ENCODE measurements at places on chromosomes 12 and 14. TPM values are rescaled to one million over a fixed set of nuclear protein-coding genes. Genes with fewer than 3 reads are reported as not detected.
A peak's percentile ranks its signal among the peaks of the same experiment; 100 is the strongest.

GRCh38 chr12:49684310-49684854, 22.8 kb downstream of the FMNL3 start:
- no peak overlapping the region for H3K27ac ChIP-seq
- no peak for DNase-seq
- H3K27me3 ChIP-seq = no peaks in the 10 kb centered on the region
- no peak overlapping the region for H3K4me3 ChIP-seq
- no peaks in the 10 kb centered on the region for H3K36me3 ChIP-seq

- no peak for DNase-seq
- H3K4me1 ChIP-seq = no peaks in the 10 kb centered on the region
- no peaks in the 10 kb centered on the region for H3K27me3 ChIP-seq
- no peaks in the 10 kb centered on the region for H3K36me3 ChIP-seq
- H3K27ac ChIP-seq = no peak overlapping the region
These were observed 193.3 kb upstream of the C14orf180 start for GRCh38 chr14:104386151-104386841.

GRCh38 chr14:100911665-100912316, 8.3 kb upstream of the RTL1 start:
- H3K36me3 ChIP-seq = no peaks in the 10 kb centered on the region
- no peak overlapping the region for H3K4me3 ChIP-seq
- no peaks in the 10 kb centered on the region for H3K27me3 ChIP-seq
- no peaks in the 10 kb centered on the region for H3K4me1 ChIP-seq
- no peak for DNase-seq

DNA sequence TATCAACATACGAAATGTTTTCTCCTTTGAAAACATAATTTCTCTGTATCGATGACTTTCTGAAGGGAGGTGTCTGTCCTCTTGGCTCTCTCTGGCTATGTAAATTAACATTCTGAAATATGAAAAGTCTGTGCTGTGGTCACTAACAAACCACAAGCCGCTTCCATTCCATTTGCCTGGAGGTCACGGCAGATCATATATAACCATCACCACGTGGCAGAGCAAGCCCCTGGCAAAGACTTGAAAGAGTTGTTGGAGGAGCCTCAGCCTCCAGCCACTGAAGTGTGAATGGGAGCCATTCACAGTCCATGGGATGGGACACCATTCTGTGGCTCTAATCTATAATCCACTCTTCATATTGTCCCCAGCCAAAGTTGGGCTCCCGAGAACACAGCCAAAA, 39.6 kb downstream of the CDKL1 start:
- H3K27me3 ChIP-seq = no peaks in the 10 kb centered on the region
- no peaks in the 10 kb centered on the region for H3K4me1 ChIP-seq
- H3K4me3 ChIP-seq = no peak overlapping the region
- no peak overlapping the region for H3K27ac ChIP-seq
- no peak for DNase-seq

- H3K27ac ChIP-seq = no peak overlapping the region
- H3K36me3 ChIP-seq = no peaks in the 10 kb centered on the region
- no peaks in the 10 kb centered on the region for H3K4me1 ChIP-seq
- no peak overlapping the region for H3K4me3 ChIP-seq
- DNase-seq = no peak
- no peaks in the 10 kb centered on the region for H3K27me3 ChIP-seq
These were observed 166.3 kb downstream of the PHLDA1 start for GRCh38 chr12:75865315-75865714.

GRCh38 chr14:33510063-33510481, 440.8 kb downstream of the EGLN3 start:
- no peak overlapping the region for H3K27ac ChIP-seq
- no peak for DNase-seq
- no peak overlapping the region for H3K4me3 ChIP-seq
- no peaks in the 10 kb centered on the region for H3K36me3 ChIP-seq
- H3K27me3 ChIP-seq = no peaks in the 10 kb centered on the region

DNA sequence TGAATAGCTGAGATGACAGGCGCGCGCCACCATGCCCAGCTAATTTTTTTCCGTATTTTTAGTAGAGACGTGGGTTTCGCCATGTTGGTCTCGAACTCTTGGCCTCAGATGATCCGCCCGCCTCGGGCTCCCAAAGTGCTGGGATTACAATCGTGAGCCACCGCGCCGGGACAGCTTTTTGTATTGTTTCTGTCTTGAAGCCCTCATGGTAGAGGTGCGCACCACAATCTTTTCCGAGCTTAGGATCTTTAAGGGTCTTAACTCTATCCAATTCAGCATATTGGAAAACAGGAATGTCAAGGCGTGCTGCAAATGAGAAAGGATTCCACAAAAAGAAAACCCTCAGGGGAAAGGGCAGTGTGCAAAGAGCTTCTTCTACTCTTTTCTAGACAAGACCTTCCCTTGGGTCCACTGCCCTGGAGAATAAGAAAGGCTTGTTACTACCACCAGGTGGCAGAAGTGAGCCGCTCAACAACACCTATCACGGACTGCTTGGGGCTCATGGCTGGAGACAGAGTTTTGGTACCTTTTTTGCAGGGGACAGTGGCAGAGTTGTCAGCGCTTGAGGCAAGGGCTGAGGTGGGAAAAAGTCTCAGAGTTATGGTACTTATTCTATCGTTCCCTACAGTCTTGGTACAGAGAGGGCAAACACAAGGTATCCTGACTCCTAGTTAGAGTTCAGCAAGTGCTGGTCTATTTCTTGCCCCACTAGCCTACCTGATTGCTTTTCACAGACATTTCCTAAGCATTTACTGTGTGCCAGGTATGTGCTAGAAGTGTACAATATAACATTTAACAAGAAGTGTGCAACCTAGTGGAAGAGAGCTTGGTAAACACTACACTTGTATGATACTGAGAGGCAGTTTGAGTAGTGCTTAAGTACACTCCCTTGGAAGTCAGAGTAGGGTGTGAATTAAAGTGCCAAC, 16.4 kb upstream of the SP7 start:
- H3K4me1 ChIP-seq = no peaks in the 10 kb centered on the region
- no peak overlapping the region for H3K27ac ChIP-seq
- no peak overlapping the region for H3K4me3 ChIP-seq
- H3K27me3 ChIP-seq = no peaks in the 10 kb centered on the region

GRCh38 chr14:63438065-63438757, 105.0 kb downstream of the PPP2R5E start:
- DNase-seq = no peak
- H3K4me1 ChIP-seq = peaks cover under 1% of the 10 kb centered on the region
- peaks cover 3% of the 10 kb centered on the region for H3K36me3 ChIP-seq

GRCh38 chr12:127656266-127656665, 610.7 kb upstream of the TMEM132C start:
- no peaks in the 10 kb centered on the region for H3K36me3 ChIP-seq
- no peaks in the 10 kb centered on the region for H3K4me1 ChIP-seq
- DNase-seq = no peak

DNA sequence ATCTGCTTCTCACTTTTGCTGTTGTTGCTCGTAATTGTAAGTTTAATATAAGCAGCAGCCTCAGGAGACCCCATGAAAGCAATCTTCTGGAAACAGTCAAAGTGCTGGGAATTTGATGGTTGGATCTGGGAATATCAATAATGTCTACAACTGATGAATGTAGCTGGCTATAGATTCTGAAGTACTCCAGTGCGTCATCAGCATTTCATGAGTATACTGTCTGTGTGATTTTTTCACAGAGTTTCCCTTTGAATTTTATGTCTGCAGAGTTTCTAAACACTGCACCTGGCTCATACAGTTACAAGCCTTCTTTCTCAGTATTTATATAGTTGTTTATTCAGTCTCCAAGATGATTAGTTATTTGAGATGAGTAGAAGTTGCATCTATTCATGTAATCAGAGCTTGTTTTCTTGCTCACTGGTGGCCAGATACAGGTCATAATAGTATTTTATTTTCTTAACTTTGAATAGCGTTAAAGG, 222.3 kb downstream of the RAD51B start:
- DNase-seq = no peak
- no peak overlapping the region for H3K27ac ChIP-seq
- H3K36me3 ChIP-seq = no peaks in the 10 kb centered on the region
- peaks cover 22% of the 10 kb centered on the region for H3K4me1 ChIP-seq
- H3K27me3 ChIP-seq = no peaks in the 10 kb centered on the region

GRCh38 chr12:5230156-5230555, 186.5 kb downstream of the KCNA5 start:
- no peaks in the 10 kb centered on the region for H3K36me3 ChIP-seq
- H3K27ac ChIP-seq = no peak overlapping the region
- no peaks in the 10 kb centered on the region for H3K27me3 ChIP-seq
- H3K4me1 ChIP-seq = no peaks in the 10 kb centered on the region

DNA sequence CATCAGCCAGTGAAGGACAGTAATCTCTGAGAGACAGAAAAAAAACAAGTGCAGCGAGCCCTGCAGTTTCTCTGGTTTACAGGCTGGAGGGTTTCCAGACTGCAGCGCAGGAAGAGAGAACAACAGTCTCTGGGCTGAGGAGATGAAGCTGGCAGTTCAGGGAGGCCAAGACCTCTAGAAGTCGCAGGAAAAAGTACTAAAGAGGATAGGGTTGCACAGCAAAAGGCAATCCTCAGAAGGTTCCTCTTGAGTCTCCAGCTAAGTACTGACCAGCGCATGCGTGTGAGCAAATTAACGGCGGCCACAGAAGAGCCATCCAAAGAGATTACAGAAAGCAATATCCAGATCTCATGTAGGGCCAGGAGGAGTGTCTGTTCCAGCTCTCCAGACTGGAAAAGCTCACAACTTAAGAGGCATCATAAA, 12.2 kb upstream of the CCDC60 start:
- H3K4me1 ChIP-seq = no peaks in the 10 kb centered on the region
- no peak overlapping the region for H3K4me3 ChIP-seq
- no peaks in the 10 kb centered on the region for H3K27me3 ChIP-seq
- no peak for DNase-seq

- H3K27me3 ChIP-seq = no peaks in the 10 kb centered on the region
- no peak overlapping the region for H3K27ac ChIP-seq
- no peak overlapping the region for H3K4me3 ChIP-seq
- H3K4me1 ChIP-seq = no peaks in the 10 kb centered on the region
These were observed 4.4 kb upstream of the C14orf39 start for GRCh38 chr14:60490270-60490669.

DNA sequence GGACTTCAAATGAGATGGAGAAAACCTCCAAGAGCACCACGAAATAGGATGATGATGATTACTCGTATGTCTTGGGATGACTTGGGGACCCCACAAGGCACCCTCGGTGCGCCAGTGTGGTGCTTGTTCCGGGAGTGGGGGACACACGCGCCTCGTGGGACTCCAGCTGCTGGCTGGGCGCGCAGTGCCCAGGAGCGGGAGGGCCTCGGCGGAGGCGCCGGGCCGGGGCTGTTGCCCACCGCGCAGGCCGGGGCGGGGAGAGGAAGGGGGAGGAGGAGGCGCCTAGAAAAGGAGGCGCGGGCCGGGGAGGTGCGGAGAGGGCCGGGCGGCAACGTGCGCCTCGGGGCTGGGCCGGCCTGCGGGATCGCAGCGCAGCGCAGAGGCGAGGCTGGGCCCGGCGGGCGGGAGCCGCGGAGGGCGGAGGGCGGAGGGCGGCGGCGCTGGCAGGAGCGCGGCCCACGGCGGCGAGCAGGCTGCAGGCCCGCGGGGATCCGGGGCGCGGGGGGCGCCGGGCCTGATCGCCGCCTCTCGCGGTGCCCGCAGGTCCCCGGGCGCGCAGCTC, at the start of gene RFLNA:
Gene RFLNA (plus strand): TSS at position 314 of the 562 bp plus-strand sequence. CDS start 337 bp downstream, outside the sequence.
- peaks cover 22% of the 10 kb centered on the region for H3K4me1 ChIP-seq
- DNase-seq = no peak
- no peak within 1 kb of the TSS for H3K27ac ChIP-seq
- no peaks in the 10 kb centered on the region for H3K36me3 ChIP-seq

GRCh38 chr14:95664066-95664465, 22.2 kb upstream of the TCL1B start:
- no peak overlapping the region for H3K4me3 ChIP-seq
- no peaks in the 10 kb centered on the region for H3K36me3 ChIP-seq
- no peak for DNase-seq
- no peak overlapping the region for H3K27ac ChIP-seq

DNA sequence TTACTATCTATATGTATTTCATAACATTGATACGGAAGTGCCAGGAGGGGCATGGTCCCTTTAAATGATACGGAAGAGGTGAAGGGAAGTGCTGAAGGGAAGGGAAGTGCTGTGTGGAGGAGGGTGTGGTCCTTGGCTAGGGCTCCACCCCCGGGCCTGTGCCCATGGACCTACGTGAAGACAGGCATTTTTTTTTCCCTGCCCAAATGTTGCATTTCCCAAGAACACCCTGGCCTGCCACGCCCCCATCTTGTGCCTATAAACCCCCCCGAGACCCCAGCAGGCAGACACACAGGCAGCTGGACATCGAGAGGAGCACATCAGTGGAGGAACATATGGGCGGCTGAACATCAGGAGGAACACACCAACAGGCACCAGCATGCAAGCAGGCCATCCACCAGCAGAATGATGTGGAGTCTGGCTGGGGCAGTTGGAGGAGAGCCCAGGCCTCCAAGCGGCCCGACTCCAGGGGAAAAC, 134.1 kb downstream of the SLC41A2 start:
- H3K4me3 ChIP-seq = no peak overlapping the region
- H3K27me3 ChIP-seq = no peaks in the 10 kb centered on the region
- H3K27ac ChIP-seq = no peak overlapping the region
- H3K4me1 ChIP-seq = no peaks in the 10 kb centered on the region
- DNase-seq = no peak

- H3K4me1 ChIP-seq = no peaks in the 10 kb centered on the region
- H3K27me3 ChIP-seq = peaks cover 28% of the 10 kb centered on the region
- no peaks in the 10 kb centered on the region for H3K36me3 ChIP-seq
- H3K4me3 ChIP-seq = peak within 1 kb of the TSS; percentile 2
- no peak within 1 kb of the TSS for H3K27ac ChIP-seq
- no peak for DNase-seq
These were observed at the start of gene ACVRL1 for GRCh38 chr12:51907083-51907855. ACVRL1 (plus strand) TSS chr12:51907504; CDS start chr12:51912475, 4,971 bp downstream.

GRCh38 chr12:130765186-130765659, 49.1 kb upstream of the RIMBP2 start:
- H3K27ac ChIP-seq = no peak overlapping the region
- H3K36me3 ChIP-seq = peaks cover 6% of the 10 kb centered on the region
- H3K4me3 ChIP-seq = no peak overlapping the region
- peaks cover 6% of the 10 kb centered on the region for H3K27me3 ChIP-seq

GRCh38 chr12:95130096-95130495, 56.7 kb upstream of the NR2C1 start:
- 0 out of 2 replicates have a peak, but pooled peaks cover 3% of the 10 kb centered on the region for H3K36me3 ChIP-seq
- no peaks in the 10 kb centered on the region for H3K4me1 ChIP-seq
- no peak for DNase-seq
- no peak overlapping the region for H3K4me3 ChIP-seq
- H3K27ac ChIP-seq = no peak overlapping the region

DNA sequence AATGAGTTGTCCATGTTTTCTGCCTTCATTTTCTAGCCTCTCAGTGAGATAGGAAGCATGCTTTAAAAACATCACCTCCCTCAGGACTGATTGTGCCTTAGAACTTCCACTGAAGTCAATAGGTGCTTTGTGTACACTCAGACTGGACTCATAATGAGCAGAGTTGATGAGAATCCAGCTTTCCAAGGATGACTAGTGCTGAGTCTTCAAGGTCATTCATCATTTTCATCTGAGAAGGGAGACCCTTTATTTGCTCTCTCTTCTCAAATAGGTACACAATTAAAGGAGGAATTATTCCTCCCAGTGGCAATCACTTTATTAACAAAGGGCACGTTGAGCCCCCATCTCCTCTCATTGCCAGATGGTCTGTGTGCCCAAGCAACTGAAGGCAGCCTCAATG, 210.9 kb upstream of the PRKD1 start:
- H3K27me3 ChIP-seq = no peaks in the 10 kb centered on the region
- no peak overlapping the region for H3K27ac ChIP-seq
- H3K4me3 ChIP-seq = no peak overlapping the region

KRT74 gene
- total RNA-seq = not detected

PKP2 gene
- total RNA-seq = 44.2 TPM

TAS2R31 gene
- 1.4 TPM for total RNA-seq

ATXN3 gene
- total RNA-seq = 37.2 TPM

FOXG1 gene
- total RNA-seq = 0.29 TPM

IPO8 gene
- 59.8 TPM for total RNA-seq

CLEC1B gene
- not detected for total RNA-seq

LRRC43 gene
- 0.35 TPM for total RNA-seq
